ENCODE measurements at places on chromosomes 3 and 15. TPM values are rescaled to one million over a fixed set of nuclear protein-coding genes. Genes with fewer than 3 reads are reported as not detected.

Gene SLC12A1
- not detected for total RNA-seq

Gene GRAMD1C
- 0.33 TPM for total RNA-seq

Gene C2CD4A
- 0.33 TPM for total RNA-seq

Gene TF
- 0.23 TPM for total RNA-seq

Gene HMCES
- total RNA-seq, result 26.7 TPM

Gene COL6A6
- total RNA-seq, result 0.17 TPM

Gene RASL12
- 180 TPM for total RNA-seq

Gene SMCO1
- total RNA-seq, result not detected

Gene P2RY14
- total RNA-seq, result 3.0 TPM

Gene RASA2
- 9.1 TPM for total RNA-seq

Gene FBXO40
- total RNA-seq, result not detected

Gene OCA2
- total RNA-seq, result 0.26 TPM

DNA sequence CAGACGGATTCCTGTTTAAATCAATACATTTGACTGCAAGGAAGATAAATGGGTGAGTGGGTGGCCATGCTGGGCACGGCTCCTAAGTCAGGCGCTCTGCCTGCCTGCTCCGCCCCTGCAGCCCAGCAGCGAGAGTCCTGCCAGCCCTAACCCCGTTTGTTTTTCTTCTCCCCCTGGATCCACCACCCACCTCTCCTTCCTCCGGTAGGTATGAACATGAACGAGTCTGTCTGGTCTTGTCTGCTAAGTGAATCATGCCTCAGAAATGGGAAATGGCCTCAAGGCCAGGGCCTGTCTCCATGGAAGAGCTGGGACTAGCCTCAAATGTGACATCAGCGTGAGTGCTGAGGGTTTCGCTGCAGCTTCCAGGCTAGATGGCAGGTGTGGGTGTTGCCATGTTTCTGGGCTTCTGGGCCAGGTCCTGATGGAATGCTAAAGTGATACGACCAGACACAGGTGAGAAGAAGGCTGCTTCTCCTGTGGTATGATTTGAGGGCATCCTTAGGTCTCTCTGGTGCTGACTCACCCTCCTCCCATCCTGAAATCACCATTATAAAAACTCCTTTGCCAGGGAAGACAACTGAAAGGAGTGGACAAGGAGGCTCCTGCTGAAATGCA, 5.6 kb upstream of the FEM1B start:
- no peak for DNase-seq

DNA sequence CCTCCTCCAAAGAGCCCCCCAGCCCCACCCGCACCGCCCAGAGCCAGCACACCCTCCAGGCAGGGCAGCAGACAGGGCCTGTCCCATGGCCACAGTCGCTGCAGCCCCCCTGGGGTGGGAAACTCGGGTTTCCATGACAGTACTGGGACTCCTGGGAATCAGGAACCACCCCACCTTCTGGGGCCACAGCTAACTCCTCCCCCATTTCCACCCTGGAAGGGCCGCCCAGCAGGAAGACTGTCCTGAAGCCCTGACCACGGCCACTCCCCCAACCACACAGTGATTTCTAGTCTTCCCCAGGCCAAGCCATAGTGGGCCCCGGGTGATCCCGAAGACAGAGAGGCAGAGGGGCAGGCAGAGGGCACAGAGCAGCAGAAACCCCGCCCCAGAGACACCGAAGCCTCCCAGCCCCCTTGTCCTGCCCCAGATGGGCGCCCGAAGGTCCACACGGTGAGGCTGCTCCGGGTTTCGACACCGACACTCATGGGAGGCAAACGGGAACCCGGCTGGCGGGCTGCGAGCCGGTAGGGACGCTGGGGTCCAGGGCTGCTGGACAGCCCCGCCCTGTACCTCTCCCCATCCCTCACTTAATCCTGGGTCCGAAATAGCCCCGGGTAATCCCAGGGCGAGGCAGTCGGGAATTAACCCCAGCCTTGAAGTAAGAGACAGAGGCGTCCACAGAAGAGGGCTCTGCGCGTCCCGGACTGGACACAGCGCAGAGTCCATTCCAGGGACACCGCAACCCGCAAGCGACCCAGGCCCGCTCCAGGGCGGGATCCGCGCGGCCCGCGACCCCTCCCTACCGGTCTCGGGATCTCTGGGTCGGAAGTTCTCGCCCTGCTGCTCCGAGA, 138.4 kb downstream of the NUP210 start:
- no peak for DNase-seq

- no peak for DNase-seq
Observed at GRCh38 chr15:66734961-66735908, 33.2 kb downstream of the SMAD6 start.

GRCh38 chr15:72197460-72198355, at the start of gene GRAMD2A:
GRAMD2A (minus strand) TSS chr15:72197787.
- no peak for DNase-seq

- no peak for DNase-seq
Observed at GRCh38 chr3:106619-107018, 89.9 kb upstream of the CHL1 start.

DNA sequence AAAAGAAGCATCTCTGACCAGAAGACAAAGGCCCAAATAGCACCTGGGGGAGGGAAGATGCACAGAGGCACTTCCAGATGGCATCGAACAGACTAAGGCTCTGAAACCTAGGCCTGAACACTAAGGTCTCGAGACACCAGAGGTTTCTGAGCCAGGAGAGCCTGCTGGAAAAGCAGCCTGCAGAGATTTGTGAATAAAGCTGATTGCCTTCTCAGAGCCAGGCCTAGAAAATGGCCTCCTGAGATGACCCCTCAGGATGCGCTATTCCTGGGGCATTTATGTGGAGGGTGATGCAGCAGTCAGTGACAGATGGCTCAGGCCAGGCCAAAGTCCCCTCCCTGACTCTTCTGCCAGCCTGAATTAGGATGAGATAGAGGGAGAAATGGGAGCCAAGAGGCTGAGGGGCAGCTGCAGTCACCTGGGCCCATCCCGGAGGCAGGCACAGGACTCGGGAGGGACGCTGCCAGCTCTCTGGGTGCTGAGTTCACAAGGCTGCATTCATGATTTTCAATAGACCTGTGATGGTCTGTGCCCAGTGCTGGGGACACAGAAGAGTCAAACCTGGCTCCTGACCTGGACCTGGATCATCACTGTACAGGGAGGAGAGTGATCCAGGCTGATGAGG, 6.9 kb downstream of the PRSS50 start:
- no peak for DNase-seq

DNA sequence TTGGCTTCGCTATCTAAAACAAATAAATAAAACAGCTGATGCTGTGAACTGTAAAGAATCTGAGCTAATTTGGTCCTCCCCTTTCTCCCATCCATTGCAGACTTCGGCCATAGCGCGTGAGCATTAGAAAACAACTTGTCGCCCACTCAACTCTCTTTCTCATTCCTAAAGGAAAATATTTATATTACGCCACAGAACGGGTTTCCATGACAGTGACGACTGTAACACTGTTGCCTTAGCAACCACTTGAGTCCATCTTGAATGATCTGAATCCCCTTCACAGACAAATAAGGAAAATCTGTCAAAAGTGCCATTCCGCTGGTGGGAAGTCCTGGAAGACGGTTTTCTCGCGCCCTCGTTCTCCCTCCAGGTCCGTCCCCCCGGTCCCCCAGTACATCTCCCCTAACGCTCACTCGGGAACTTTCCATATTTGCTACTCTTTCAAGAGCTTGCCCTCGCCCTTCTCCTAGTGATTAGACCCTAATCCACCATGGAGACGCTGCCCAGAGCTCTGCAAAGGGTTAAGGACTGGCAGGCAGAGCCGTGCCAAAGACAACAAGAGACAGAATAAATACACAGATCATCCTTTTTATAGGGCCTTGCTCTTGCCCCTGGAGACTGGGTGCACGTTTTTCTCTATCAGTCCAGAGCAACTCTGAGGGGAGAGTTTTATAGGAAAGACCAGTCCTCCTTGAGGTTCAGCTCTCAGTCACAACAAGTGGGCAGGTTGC, 50.5 kb downstream of the CRYGS start:
- DNase-seq, result no peak

- DNase-seq, result no peak
Observed at GRCh38 chr3:47605652-47606051, 27.0 kb upstream of the CSPG5 start.

DNA sequence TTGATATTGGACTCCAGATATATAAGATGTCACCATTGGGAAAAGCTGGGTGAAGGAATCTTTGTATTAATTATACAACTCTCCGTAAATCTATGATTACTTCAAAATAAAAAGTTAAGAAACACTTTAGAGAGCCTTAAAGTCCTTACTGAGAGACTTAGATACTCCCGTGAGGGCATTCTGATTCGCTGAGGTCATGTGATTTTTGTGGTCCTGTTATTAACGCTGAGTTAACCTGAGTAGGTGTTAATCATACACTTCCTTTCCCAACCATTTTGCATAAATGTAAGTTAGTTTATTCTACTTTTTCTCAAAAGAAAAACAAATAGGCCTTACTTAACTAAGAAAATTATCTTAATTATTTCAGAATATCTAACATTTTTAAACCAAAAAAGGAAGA, 67.1 kb upstream of the LMOD3 start:
- DNase-seq, result no peak

GRCh38 chr15:51016615-51017014, 78.1 kb downstream of the TNFAIP8L3 start:
- DNase-seq, result no peak

DNA sequence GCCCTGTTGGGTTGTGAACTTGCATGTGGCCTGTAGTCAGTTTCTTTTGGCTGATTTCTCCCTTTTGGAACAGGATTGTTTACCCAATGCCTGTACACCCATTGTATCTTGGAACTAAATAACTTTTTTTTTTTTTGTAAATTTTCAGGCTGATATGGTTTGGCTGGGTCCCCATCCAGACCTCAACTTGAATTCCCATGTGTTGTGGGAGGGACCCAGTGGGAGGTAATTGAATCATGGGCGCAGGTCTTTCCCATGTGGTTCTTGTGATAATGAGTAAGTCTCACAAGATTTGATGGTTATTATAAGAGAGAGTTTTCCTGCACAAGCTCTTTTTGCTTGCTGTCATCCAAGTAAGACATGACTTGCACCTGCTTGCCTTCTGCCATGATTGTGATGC, 253.8 kb upstream of the GBE1 start:
- DNase-seq, result no peak

DNA sequence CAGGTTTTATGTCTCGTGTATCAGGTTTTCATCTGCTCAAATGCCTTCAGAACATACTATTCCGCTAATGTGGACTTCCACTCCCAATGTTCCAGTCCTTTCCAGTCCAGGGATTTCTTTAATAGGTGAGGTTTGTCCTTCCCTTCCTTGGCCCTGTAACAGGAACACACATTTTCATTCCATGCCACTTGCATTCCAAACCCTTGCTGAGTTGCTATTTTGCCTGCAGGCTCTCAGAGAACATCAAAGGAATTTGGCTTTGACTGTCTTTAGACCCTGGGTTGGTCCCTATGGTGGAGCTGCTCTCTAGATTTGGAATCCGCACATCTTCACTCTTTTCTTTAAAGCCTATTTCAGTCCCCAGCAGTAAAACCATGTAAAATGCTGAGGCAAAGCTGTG, 12.3 kb upstream of the ALCAM start:
- DNase-seq, result no peak

GRCh38 chr3:13137941-13138832, 65.0 kb upstream of the IQSEC1 start:
- DNase-seq, result no peak

- DNase-seq, result no peak
Observed at GRCh38 chr3:120077731-120078130, 16.5 kb downstream of the GSK3B start.

- no peak for DNase-seq
Observed at GRCh38 chr3:33786565-33787327, 11.7 kb upstream of the PDCD6IP start.

- DNase-seq, result no peak
Observed at GRCh38 chr3:171776839-171777583, 33.3 kb downstream of the PLD1 start.

GRCh38 chr15:29864501-29864900, 42.2 kb upstream of the TJP1 start:
- no peak for DNase-seq

DNA sequence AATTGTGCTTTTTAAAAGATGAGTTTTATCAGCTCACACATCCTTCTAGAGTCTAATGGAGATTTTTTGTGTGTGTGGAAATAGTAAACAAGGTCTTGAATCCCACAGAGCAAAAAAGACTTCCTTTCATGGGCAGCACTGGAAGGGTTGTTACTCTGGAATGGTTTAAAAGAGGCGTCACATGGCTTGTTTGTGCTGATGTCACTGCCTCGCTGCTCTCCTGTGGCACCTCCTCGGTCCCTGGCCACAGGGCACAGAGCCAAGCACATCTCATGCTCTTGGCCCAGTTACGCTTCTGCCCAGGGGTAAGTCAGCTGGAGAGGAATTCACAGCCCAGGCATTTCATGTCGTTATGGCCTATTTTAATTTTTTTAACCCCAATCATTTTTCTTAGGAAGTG, 53.2 kb downstream of the PGPEP1L start:
- no peak for DNase-seq

DNA sequence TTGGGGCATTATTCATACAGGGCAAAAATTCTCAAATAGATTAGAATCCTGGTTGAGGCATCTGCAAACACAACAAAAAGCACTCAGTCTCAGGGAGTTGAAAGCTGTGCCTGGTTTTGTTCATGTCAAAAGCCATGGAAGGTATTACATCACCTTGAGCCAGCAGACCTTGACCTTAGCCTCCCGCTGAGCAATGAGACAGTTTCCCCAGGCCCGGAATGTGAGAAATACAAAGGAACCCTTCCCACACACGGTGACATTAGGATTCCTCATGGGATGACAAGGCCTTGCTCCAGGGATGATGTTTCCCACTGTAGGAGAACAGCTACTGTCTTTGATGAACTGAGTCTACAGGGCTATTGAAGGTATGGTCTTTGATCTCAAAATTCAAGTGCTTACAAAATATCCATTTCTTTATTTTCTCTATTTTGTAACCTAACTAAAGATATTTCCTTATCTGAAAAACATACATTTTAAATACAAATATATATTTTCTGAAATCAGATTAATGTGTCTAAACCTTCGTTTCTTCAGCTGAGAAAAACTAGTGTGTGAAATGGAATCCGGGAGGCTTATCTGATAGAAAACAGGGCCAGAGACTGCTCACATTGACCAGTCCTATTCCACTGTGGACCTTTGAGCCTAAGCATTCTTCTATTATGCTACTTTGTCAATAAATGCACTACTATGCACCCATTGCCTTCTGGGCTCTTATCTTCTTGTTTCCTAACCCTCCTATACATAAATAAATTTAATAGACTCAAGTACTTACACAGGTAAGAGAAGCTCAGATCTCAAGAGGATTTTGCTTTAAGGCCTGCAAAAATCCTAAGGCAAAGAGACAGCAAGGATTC, 298.2 kb downstream of the KBTBD8 start:
- no peak for DNase-seq

DNA sequence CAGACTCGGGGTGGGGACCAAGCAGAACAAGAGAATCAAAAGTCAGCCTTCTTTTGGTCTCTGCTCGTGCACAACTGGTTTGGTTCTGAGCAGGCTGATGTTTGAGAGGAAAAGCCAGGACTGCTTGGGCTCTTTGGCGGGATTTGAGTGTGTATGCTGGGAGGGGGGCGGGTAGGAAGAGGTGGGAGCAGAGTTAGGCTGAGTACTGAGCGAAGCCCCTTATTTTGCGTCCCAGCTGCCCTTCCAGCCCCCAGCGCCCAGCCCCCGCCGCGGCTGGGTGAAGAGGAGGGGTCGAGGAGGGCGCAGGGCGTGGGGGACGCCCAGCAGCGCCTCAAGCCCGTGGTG, 153.5 kb upstream of the GOLIM4 start:
- DNase-seq, result no peak

GRCh38 chr3:71415681-71416122, 167.8 kb downstream of the FOXP1 start:
- no peak for DNase-seq

- no peak for DNase-seq
Observed at GRCh38 chr15:38853608-38854007, 289.0 kb upstream of the RASGRP1 start.

- DNase-seq, result no peak
Observed at GRCh38 chr3:159852821-159853505, 135.7 kb upstream of the IL12A start.

All from esophagus muscularis mucosa (tissue), 4 donors.